ENCODE measurements at places on chromosomes 1 and 21.

DNA sequence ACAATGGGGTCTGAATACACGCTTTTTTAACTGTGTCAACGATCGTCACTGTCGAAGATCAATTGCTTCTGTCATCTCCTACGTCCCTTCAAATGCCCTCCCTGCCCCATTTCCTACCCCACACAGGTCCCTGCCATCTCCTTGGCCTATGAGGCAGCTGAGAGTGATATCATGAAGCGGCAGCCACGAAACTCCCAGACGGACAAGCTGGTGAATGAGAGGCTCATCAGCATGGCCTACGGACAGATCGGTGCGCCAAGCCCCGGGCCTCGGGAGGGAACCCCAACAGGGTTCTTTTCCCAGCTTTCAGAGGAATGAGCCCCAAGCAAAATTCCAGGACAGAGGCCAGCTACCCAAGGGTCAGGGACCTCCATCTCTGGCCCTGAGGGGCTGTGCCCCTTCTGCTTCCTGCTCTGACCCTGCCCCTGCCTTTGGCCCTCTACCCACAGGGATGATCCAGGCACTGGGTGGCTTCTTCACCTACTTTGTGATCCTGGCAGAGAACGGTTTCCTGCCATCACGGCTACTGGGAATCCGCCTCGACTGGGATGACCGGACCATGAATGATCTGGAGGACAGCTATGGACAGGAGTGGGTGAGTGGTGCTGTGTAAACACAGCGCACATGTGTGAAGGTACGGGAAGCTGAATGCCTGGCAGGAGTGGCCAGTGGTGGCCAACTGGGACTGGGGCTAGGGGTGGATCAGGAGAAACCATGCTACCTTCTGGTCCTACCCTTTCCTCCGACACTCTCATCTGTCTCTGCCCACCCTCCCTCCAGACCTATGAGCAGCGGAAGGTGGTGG is 15.1 kb upstream of the ATP1A4 start:
- DNase-seq = no peak

DNA sequence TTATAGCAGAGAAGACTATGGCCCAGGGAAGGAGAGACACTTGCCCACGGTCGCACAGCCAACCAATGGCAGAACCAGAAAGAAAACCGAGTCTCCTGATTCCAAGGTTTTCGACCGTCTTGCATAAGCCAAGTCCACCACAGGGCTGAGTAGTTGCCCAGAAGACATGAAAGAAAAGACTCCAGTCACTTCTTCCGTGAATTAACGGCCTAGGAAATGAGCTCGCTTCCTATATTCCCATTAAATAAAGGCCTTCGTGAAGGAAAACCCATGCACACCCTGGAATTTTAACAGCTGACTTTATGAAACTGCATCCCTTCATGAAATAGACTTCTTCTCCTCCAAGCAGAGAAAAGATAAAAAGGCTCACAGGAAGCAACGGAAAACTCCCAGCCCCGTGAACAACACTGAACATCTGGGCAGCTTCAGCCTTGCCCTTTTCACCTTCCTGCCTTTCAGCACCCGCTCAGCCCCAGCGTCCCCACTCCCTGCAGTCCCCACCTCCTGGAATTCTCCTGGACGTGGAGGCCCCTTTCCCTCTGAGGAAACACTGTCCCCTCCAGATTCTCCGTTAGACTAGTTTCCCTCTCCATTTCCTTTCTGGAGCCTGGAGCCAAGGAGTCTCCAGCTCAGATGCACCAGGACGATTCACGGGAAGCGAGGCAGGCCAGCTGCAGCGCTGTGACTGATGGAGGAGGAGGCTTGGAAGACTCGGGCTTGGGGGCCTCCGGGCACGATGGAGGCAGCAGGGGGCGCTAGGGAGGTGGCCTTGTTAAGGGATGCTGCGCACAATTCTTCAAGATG is 2.7 kb upstream of the MYOC start:
- peak; percentile 39 for DNase-seq

DNA sequence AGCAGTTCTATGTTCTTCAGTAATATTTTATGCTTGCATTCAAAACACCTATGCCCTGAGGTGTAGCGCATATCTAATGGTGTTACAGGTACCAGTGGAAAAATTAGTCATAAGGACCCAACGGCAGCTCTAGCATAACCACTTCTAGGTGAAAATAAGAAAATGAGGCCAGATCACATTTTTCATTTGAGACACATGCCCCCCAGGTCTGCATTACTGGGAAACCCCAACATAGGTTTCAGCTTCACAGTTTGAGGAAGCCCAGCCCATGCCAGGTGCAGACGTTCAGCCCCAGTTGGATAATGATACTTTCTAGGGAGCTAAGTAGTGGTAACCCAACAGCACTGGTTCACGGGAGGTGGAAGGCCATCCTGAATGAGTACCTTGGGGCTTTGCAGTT is 129.8 kb downstream of the CNIH3 start:
- DNase-seq = no peak

DNA sequence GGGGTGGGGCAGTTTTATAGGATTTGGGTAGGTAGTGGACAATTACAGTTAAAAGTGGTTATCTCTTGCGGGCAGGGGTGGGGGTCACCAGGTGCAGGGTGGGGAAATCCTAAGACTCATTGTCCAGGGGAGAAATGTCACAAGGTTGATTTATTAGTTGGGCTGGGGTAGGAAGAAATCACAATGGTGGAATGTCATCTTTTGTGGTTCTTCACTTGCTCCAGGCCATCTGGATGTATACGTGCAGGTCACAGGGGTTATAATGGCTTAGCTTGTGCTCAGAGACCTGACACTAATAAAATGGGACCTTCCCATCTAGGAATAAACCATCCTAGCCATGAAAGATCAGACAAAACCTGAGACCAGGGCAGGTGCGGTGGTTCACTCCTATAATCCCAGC is 11.5 kb downstream of the TEX46 start:
- no peak for DNase-seq

GRCh38 chr1:29519788-29520110 is 283.4 kb downstream of the PTPRU start:
- DNase-seq = no peak

- DNase-seq = no peak
Observed at GRCh38 chr21:27476696-27477095, 509.8 kb upstream of the ADAMTS5 start.

DNA sequence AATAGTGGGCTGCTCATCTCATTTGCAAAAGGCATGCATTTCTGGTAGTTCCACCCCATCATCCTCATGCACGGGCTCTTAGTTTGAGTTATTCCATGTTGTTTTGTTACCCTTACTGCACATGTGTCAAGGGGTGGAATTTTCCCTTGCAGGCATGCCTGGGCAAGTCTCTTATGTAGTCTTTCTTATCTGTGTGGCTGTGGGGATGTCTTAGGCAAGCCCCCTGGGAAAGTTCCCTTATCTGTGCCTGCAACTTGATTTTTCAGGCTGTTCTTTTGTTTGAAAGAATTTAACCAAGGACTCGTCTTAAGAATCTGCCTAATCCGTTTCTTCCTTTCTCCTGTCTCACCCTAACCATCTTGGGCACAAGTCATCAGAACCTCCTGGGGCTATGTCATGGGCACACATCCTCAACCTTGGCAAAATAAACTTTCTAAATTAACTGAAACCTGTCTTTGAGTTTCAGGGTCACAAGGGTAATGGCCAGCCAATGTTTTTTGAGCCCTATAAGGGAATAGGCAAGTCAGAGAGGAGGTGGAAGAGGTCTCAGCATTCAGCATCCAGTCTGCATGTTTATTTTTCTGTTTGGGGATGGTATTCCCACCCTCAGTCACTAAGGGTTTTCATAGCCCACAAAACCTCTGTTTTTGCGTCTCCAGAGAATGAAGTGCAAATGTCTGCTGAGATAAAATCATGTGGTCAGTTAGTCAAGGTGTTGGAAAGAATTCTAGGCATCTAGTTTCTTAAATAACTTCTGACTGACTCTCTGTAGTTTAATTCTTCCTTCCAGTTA is 579.7 kb downstream of the PLA2G4A start:
- DNase-seq = no peak

GRCh38 chr1:180250883-180251509 is 20.9 kb downstream of the LHX4 start:
- DNase-seq = no peak

DNA sequence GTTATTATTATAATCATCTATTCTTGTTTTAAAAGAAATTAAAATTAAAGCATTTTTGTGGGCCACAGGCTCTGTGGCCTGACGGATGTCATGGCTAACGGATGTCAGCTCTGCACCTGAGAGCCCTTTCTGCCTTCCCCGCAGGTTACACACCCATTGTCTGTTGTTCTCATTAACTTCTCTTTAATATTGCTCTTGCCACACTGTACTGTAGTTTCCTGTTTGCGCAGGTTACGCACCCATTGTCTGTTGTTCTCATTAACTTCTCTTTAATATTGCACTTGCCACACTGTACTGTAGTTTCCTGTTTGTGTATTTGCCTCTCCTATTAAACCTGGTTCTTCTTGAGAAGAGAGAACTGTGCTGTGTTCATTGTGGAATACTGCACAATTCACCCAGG is 294.4 kb upstream of the PLXNA2 start:
- DNase-seq = no peak

- no peak for DNase-seq
Observed at GRCh38 chr1:161805399-161806197, 39.5 kb downstream of the ATF6 start.

DNA sequence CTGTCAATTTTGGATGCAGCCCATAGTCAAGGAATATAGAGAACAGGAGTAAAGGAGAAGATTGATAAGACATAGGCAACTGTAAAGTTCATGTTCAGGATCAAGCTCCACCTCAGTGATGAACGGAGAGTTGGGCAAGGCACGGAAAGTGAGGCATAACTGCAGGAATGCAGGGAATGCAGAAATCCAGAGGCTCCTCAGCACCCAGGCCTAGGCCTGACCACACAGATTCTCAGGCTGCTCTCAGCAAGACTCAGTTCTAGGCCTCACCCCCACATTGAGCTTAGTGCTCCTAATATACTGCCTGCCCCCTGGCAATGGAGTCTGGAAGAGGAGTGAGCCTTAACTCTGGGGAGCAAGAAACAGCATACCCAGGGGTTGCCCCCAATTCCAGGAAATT is 36.3 kb upstream of the S1PR1 start:
- no peak for DNase-seq

DNA sequence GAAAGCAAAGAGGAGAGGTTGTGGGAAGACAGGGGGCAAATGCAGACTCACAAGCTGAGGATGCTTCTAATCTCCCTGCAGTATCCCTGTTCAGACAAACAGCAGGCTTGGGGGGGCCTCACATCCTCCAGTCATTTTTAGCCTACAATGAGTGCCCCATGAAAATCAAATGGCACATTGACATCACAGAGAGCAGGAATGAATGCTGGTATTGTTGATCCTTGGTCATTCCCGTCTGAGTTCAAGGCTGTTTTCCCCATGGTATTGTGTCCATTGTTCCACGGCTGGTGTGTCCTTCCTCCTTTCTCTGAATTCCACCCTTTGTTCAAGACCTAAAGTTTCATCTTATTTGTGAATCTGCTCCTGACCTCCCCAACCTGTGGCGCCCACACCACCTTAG is 545.6 kb downstream of the AJAP1 start:
- no peak for DNase-seq

- DNase-seq = no peak
Observed at GRCh38 chr21:33025489-33026442, at the start of gene OLIG2. TSS of gene OLIG2 (plus strand) at chr21:33025935. CDS start at chr21:33026863, 928 bp downstream.

- no peak for DNase-seq
Observed at GRCh38 chr1:244992833-244993232, 128.5 kb upstream of the HNRNPU start.

- no peak for DNase-seq
Observed at GRCh38 chr1:17527036-17527914, 12.2 kb upstream of the ARHGEF10L start.

- DNase-seq = no peak
Observed at GRCh38 chr1:29785554-29785953, 549.2 kb downstream of the PTPRU start.

GRCh38 chr1:20981915-20982314 is 194.8 kb downstream of the EIF4G3 start:
- DNase-seq = no peak

- DNase-seq = no peak
Observed at GRCh38 chr1:65814752-65815151, 22.1 kb downstream of the PDE4B start.

DNA sequence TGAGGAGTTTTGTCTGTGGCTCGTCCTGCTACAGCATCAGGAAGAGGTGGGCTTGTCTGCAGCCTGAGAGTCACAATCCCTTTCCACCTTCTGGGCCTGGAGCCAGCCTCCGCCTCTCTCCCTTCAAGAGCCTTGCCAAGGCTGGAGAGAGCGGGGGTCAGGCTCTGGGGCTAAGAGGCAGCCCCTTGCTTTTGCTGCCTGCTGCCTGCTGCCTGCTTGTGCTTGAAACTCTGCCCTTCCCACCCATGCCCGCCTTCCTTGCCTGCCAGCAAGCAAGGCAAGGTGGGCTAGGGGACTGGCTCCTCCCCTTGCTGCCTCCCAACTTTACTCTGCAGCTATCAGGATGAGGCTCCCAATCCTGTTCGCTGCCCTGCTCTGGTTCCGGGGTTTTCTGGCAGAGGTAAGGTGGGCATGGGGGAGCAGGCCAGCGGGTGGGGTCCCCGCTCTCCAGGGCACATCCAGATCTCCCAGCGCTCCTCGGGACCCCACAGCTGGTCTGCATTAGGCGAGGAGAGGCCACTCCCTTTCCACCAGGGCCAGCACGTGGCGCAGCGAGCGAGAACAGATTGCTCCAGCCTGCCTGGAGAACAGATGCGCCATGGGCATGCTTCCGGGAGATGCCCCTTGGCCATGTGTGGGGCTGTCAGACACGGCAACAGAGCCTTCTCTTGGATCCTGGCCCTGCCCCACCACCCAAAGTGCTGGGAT is 7.5 kb upstream of the PTPN7 start:
- no peak for DNase-seq

DNA sequence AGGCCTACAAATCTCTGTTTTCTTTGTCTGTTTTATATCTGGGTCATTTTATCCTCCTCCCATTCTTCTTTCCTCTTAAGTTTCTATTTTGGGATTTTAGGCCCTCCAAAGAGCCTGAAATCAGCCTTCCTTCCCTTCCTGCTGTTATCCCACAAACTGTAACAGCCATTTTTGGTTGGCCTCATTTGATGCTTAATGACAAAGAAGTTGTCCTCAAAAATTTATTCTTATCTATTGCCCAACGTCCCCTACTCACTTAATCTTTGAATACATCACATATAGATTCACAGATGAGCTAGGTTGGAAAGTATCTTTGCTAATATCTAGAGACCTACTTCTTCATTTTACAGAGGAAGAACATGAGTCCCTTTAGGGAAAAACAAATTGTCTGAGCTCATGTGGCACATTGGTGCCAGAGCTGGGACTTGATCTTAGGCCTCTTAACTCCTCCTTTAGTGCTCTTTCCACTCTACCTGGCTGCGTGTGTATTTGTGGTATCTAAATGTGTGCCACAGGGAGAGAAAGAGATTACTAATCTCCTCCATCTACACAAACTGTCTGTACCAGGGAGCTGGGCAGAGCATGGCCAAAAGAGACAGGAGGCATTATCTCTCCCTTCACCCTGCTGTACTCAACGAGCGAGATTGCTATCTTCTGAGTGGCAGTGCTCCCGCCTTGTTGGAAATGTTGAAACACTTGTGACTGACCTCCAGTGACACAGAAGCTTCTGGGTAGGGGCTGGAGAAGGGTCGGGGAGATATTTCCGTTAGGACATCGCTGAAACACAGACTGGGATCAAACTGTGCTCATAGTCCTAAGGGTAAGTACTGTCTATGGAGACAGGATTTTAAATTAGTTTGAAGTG is 30.1 kb downstream of the RHEX start:
- DNase-seq = no peak

- DNase-seq = no peak
Observed at GRCh38 chr1:221022331-221022730, 143.1 kb downstream of the HLX start.

Measured in GM12892 (cell line).